ENCODE measurements at places on chromosomes 11 and 22. TPM values are rescaled to one million over a fixed set of nuclear protein-coding genes. Genes with fewer than 3 reads are reported as not detected.

Gene RBMXL2
- not detected for polyA plus RNA-seq

- DNase-seq = no peak
These were observed 9.6 kb upstream of the CTSD start for GRCh38 chr11:1773131-1773993.

DNA sequence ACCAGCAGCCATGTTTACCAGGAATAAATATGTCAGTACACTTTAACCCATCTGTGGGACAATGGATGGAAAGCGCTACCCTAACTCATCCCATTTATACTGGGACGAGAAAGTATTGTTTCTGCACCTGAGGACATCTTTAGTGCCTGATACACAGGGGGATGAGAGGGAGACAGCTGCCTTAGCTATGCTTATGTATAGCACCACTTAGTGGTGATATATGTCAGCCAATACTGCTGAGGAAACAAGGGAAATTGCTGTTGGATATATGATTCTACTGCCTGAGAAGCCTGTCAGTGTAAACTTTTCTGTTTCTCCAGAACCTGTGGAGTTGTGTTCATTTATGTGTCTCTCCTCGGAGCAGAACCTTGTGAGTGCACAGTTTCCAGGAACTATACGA lies 13.3 kb upstream of the CEP295 start:
- no peak for DNase-seq

- no peak for DNase-seq
These were observed 64.9 kb downstream of the LIF start for GRCh38 chr22:30181459-30182349.

Gene SCGB1C1
- not detected for polyA plus RNA-seq

DNA sequence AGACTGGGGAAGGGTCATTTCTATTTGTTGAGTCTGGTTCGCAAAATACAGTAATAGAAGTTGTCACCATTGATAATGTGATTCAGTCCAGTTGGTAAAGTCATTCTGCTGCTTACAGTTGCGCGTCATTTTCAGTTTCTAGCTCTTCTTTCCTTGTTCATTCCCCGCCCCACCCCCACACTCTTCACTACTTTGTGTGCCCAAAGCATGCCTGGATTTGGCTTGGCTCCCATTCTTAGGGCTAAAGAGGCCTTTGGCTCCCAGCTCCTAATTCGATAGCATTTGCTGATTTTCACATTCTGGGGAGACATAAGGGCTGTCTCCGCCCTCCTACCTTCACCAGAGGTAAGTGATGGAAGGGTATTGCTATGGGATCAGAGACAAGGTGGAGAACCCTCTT lies 43.0 kb downstream of the CECR2 start:
- DNase-seq = peak; percentile 55

DNA sequence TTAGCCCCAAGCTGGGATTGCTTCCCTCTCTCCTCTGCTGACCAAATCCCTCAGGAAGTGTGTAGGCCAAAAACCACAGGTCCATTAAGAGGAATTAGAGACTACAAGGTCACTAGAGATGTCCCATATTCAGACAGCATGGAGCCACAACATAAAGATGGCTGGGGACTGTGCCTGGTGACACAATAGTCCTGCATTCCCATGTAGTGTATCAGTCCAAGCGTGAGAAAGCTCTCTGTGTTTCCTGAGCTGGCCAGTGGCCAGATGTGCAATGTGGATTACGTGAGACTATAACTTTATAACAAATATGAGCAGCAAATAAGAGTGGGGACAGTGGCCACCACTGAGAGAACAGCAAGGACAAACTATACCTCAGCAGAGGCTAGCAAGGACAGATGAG lies 7.6 kb upstream of the MS4A10 start:
- DNase-seq = no peak

GRCh38 chr22:44330744-44331660 lies 18.3 kb upstream of the SHISAL1 start:
- peak; percentile 76 for DNase-seq

DNA sequence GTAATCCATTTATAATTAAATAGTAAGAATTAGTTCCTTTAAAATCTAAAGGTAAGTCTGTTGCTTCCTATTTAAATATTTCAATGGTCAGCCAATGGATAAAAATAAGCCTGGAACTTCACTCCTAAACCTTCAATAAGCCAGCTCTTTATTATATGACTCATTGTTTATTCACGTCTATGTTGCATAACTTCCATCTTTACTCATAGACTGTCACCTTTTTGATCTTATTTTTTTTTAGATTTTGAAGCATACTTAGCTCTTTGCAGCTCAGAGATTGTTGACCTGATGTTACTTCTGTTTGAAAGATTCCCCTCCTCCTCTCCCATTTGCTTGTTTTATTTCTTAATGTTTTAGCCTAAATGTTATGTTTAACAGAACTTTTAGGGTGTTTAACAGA lies 1571.2 kb upstream of the RAG2 start:
- DNase-seq = no peak

Gene VSIG10L2
- polyA plus RNA-seq = not detected

GRCh38 chr11:84993386-84993785 lies 633.8 kb downstream of the DLG2 start:
- DNase-seq = no peak

GRCh38 chr22:27477171-27477570 lies 324.4 kb downstream of the MN1 start:
- no peak for DNase-seq

DNA sequence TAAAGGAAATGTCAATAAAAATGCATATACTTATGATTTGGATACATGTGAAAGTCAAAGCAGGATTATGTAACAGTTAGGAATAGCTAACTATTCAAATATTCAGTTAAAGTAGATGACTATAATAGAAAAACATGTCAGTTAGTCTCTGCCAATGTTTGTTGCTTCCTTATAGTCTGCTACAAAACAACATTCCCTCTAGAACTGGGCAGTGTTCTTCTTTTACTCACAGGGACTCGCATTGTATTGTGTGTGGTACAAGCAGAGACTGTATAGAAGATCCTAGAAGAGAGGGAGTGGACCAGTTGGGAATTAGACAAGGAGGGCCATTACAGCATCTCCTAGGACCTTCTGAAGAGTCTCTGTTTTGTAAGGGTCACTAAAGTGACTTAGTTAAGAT lies 10.6 kb downstream of the ACAT1 start:
- no peak for DNase-seq

Gene APBB1
- polyA plus RNA-seq = 200 TPM

DNA sequence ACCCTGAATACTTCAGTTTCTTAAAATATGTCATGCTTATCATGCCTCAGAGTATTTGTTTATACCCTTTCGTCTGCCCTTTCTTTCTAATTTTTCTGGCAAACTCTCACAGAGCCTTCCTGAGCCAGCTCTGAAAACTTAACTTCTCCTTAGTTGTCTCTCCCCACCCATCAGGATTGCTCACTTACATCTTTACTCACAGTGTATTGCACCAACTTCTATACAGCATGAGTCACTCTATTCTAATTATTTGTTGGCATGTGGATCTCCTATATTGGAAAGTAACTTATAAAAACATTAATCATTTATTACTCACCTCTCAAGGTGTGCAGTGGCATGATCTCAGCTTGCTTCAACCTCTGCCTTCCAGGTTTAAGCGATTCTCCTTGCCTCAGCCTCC lies 114.9 kb downstream of the FANCF start:
- no peak for DNase-seq

Gene SPDYC
- not detected for polyA plus RNA-seq

DNA sequence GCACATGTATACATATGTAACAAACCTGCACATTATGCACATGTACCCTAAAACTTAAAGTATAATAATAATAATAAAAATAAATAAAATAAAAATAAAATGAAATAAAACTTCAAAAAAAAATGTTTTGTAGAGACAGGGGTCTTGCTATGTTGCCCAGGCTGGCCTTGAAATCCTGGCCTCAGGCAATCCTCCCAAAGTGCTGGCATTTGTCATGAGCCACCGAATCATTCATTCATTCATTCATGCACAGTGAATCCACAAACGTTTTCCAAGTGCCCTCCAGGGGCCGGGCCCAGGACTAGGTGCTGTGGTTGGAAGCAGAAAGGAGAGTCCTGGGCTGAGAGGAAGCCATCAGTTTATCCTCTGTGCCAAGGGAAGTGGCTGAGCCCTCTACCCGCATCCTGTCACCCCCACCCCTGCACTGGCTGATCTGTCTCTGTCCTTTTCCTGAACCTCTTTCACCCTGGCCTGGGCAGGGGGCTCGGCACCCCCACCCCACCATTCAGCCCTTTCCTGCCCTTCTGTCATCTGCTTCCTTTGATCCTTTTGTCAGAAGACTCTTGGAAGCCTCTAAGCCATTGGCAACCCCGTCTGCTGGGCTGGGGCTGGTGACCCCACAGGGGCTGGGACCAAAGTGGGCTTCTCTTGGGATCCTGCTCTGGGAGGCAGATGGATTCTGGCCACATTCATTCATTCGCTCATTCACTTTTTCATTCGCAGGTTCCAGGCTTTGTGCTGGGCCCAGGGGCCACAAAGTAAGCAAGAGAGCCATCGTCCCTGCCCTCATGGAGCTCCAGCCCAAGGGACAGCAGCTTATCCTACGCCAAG lies 84.3 kb downstream of the IGLL1 start:
- DNase-seq = no peak

Gene DMC1
- 9.6 TPM for polyA plus RNA-seq

GRCh38 chr22:36713436-36713835 lies 9.9 kb upstream of the CACNG2 start:
- no peak for DNase-seq

Gene OTOG
- polyA plus RNA-seq = 1.3 TPM

DNA sequence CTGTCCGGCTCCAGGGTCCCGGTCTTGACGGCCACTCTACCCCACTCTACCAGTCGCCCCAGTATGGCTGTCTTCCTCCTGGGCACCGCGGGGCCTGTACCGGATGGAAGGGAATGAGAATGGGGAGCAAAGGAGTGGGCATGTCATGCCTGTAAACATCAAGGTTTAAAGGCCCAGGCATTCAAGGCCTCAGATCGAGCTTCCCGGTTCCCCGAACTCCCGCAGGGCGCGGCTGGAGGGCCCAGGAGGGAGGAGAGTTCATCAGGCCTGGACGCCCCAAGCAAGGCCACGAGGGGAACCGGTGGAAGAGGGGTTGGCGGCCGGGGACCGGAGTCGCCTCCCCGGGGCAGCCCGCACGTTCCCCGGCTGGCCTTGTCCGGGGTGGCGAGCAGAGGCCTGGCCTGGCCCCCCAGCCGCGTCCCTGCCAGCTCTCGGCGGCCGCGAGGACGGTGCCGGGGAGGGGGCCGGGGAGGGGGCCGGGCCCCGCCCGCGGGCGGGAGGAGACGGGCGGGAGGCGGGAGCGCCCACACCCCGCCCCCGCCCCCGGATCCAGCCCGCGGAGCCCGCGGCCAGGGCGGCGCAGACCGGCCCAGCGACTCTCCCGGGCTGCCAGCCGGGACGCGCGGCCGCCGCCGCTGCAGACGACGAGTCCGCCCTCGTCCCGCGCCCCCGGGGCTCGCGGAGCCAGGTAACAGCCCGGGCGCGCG lies at the start of gene CDC42EP1:
TSS of gene CDC42EP1 (plus strand) at position 580 of the 707 bp plus-strand sequence. CDS start 5,870 bp downstream, outside the sequence.
- DNase-seq = peak; percentile 51

Gene C1QTNF4
- 15.8 TPM for polyA plus RNA-seq

- DNase-seq = no peak
These were observed 176.0 kb downstream of the ARHGAP42 start for GRCh38 chr11:100863080-100863581.

Gene CCDC89
- 2.3 TPM for polyA plus RNA-seq

Gene UCP3
- polyA plus RNA-seq = 1.1 TPM

DNA sequence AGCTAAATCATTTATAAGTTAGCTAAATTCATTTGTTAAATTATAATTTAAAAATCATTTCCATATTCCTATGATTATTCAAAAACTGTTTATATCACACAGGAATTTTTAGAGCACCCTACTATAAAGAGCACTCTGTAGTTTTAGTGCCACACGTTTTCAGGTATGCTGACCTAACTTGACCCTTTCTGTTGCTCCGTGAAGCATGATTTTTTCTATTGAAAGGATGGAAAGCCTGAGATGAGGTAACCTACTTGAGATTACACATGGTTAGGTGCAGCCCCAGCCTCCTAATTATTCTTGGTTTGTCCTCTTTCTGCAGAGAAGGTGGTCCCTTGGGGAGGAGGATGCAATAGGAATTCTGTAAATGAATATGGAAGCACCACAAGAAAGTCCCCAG lies 72.6 kb downstream of the PPFIBP2 start:
- DNase-seq = no peak

GRCh38 chr11:87451395-87451794 lies 413.7 kb downstream of the TMEM135 start:
- peak; percentile 49 for DNase-seq

DNA sequence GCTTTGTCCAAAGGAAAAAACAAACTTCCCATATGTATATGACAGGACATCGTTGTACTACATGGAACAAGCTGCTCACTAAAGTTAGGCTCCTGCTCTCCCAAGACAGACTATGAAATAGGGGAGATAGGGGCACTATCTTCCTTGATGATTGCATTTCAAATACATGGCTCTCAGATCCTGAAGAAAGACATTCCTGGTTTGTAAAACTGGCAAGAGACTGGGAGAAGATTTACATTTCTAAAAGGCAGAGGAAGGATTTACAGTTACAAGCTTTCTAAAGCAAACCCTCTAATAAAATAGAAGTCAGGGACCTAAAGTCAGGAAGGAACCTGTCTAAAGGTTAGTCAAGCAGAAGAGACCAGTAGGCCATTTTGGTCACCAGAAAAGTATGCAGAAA lies 103.7 kb downstream of the SLC17A6 start:
- DNase-seq = no peak

- DNase-seq = no peak
These were observed 55.3 kb upstream of the SUSD2 start for GRCh38 chr22:24125941-24126340.

DNA sequence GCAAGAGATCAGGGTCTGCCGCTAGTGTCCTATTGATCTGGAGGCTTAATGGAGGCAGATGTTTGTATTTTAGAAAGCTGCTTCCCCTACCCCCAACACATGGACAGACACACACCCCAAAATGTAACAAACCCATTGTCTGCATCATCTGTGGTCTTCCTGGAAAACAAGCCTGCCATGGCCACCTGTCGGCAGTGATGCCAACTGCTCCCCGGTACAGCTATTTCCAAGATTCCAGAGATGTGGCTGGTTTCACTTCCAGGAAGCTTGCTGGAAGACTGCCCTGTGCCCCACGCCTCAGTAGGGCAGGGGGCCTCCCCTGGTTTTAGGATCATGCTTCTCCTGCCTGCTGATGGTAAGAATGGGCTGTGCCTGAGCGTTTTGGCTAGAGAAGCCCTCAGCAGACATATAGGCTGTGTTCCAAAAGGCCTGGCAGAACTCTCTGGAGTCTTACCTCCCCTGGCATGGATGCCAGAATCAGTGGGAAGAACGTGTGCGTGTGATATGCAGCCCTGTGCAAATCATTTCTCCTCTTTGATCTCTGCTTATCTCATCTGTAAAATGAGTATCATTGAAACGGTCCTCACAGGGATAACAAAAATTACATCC lies 108.6 kb downstream of the FBXO7 start:
- DNase-seq = peak; percentile 52

Gene CEP126
- 0.85 TPM for polyA plus RNA-seq

Gene SHANK3
- 19.5 TPM for polyA plus RNA-seq

GRCh38 chr11:134592391-134592990 lies 180.4 kb upstream of the B3GAT1 start:
- no peak for DNase-seq

DNA sequence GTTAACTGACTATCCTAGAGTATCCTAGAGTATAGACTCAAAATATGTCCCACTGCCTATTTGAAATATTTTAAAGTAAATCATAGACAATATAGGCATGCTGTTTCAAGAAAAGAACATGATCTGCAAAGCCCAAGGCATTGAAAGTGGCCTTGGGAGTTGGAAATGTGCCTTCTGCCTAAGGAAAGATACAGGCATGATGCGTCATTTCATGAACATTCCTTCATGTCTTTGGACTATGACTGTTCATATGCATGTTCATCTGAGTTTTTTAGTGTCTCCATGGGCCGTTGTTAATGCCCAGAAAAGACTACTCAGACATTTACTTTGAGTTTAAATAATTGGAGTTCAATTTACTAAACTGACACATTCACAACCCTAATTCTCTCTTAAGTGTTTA lies 69.7 kb upstream of the PRDM11 start:
- no peak for DNase-seq

Data from brain (organoid and tissue), 16 donors.